ENCODE measurements at places on chromosomes 4 and X. TPM values are rescaled to one million over a fixed set of nuclear protein-coding genes. Genes with fewer than 3 reads are reported as not detected.

TMEM154 gene
- under 0.01 TPM for total RNA-seq

GPM6B gene
- total RNA-seq = 380 TPM

DNA sequence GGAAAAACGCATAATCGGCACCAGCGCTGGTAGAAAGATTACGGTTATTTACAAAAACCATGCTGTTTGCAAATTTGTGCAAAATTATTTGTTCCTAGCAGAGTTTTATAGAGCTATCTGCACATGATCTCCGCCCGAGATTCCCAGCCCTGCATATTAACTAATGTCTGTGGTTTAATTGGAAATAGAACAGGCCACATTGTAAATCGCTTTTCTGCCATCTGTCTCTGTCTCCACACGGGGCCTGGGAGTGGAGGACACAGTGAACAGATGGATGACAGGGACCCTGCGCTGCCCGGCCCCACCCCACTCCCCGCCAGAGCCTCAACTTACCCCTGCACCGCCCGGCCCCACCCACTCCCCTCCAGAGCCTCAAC lies 126.9 kb downstream of the FAM53A start:
- no peak for DNase-seq

DNA sequence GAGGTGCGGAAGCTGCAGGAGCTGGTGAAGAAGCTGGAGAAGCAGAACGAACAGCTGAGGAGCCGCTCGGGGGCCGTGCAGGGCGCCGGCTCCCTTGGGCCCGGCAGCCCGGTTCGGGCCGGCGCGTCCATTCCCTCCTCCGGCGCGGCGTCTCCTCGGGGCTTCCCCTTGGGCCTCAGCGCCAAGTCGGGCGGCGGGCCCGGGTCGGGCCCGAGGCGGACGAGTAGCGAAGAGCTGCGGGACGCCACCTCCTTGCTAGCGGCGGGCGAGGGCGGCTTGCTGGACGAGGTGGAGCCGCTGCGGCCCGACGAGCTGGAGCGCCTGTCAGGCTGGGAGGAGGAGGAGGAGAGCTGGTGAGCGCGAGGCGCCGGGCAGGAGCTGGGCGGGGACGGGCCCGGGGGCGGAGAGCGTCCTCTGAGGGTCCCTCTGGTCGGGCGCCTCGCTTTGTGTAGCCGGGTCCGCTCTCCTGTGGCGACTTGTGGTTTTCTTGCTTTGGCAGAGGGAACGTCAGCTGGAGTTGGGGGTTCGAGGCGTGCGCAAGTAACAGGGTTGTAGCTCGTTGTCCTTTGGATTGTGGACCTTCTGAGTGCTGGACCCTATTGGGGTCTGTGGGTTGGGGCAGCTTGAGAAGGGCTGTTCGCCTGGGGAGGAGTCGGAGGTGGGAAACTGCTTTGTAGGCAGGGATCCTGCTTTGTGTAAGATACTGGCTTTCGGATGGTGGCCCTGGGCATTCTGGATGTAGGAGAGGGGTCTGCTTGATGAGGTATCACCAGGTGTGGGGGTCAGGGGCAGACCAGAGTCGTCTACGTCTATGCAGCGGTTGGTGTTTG lies 662 bp downstream of the SLAIN2 start:
- DNase-seq = peak; percentile 36

GRCh38 chrX:39144956-39145355 lies 343.7 kb downstream of the MID1IP1 start:
- DNase-seq = no peak

- no peak for DNase-seq
Measured at GRCh38 chrX:119501511-119502148, 33.4 kb downstream of the SLC25A5 start.

GRCh38 chr4:3238721-3239120 lies 10.2 kb upstream of the MSANTD1 start:
- DNase-seq = no peak

BTK gene
- total RNA-seq = 0.41 TPM

ZNF182 gene
- total RNA-seq = 7.3 TPM
